ENCODE measurements at places on chromosomes 13 and 19. TPM values are rescaled to one million over a fixed set of nuclear protein-coding genes. Genes with fewer than 3 reads are reported as not detected.

CGB1 gene
- total RNA-seq, result not detected

DNA sequence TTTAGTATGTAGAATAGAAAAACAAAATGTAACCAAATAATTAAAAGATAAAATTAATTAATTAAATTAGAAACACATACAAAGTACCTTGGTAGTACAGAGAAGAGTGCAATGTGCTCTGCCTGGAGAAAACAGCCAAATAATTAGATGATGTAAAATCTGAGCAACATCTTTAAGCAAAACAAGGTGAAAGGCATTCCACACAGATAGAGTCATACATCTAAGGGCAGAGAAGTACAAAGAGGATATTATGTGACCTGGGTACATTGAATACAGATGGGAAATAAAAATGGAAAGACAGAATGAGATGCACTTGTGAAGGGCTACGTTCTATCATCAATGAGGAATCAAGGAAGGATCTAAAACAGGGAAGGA is 25.2 kb upstream of the FNDC3A start:
- DNase-seq, result no peak

DNA sequence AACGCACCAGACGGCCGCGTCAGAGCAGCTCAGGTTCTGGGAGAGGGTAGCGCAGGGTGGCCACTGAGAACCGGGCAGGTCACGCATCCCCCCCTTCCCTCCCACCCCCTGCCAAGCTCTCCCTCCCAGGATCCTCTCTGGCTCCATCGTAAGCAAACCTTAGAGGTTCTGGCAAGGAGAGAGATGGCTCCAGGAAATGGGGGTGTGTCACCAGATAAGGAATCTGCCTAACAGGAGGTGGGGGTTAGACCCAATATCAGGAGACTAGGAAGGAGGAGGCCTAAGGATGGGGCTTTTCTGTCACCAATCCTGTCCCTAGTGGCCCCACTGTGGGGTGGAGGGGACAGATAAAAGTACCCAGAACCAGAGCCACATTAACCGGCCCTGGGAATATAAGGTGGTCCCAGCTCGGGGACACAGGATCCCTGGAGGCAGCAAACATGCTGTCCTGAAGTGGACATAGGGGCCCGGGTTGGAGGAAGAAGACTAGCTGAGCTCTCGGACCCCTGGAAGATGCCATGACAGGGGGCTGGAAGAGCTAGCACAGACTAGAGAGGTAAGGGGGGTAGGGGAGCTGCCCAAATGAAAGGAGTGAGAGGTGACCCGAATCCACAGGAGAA is 1.9 kb downstream of the PPP1R12C start:
- no peak for DNase-seq

DNA sequence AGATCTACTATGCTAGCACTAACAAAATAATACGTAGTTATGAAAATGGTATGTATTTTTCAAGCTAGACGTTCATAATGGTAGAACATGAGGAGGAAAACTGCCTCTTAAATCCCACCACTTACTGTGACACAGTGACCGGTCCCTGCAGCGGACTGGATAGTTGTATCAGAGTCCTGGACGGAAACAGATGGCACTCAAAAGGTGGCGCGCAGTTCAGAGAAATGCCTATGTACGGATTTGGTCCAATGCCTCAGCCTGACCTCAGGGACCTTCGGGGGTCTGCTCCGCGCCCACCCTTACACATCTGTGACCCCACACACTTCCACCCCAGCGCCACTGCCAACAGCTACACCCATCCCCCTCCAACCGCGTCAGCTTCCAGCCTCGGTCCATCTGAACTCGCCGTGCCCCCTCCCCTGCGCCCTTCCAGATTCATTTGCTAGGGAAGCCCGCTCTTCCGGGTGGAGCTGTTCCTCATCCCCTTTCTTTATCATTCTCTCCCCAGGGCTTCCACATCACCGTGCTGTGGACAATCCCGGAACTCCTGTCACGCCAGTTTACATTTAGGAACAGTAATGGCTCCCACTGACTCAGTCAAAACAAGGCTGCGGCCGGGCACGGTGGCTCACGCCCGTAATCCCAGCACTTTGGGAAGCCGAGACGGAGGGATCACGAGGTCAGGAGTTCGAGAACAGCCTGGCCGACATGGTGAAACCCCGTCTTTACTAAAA is 792 bp upstream of the LENG8 start:
- DNase-seq, result no peak

DNA sequence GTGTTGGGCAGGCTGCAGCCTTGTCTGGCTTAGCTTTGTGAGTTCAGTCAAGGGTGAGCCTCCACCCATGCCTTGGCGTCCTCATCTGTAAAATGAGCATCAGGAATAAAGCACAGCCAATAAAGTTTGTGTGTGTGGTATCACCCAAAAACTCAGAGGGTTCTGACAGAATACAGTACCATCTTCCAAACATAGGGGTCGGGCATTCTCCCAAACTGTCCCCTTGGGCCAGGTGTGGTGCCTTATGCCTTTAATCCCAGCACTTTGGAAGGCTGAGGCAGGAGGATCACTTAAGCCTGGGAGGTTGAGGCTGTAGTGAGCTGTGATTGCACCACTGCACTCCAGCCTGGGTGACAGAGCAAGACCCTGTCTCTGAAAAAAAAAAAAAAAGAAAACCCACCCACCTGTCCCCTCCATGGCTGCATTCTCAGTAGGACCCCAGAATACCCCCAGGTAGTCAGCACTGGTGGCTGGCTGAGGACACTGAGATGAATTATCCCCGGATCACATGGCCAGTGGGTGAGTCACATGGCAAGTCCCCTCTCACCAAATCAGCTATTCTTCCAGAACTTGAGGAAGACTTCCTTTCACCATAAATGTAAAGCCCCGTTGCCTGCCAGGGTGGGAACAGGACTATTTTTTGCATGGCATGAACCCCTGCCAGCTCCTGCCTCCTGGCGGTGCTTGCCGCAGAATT is 18.6 kb downstream of the POP4 start:
- DNase-seq, result no peak

DNA sequence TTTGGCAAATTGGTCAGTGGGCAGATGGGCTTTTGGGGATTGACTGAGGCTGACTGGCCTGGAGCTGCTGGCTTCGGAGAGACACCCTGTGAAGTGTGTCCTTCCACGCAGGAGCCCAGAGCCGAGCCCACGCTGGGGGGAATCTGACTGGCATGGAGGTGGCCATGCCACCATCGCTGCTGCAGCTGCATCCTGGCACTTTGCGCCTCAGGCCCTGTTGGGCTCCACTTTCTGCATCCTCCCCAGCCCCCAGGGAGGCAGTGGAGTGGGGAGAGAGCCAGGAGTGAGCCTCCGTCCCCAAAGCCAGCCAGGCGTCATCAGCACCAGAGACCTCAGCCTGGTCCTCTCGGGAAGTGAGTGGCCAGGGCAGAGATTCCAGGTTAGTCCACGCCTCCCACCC is 17.0 kb upstream of the NCCRP1 start:
- DNase-seq, result no peak

GRCh38 chr13:96200810-96201209 is 110.9 kb downstream of the HS6ST3 start:
- DNase-seq, result no peak

DNA sequence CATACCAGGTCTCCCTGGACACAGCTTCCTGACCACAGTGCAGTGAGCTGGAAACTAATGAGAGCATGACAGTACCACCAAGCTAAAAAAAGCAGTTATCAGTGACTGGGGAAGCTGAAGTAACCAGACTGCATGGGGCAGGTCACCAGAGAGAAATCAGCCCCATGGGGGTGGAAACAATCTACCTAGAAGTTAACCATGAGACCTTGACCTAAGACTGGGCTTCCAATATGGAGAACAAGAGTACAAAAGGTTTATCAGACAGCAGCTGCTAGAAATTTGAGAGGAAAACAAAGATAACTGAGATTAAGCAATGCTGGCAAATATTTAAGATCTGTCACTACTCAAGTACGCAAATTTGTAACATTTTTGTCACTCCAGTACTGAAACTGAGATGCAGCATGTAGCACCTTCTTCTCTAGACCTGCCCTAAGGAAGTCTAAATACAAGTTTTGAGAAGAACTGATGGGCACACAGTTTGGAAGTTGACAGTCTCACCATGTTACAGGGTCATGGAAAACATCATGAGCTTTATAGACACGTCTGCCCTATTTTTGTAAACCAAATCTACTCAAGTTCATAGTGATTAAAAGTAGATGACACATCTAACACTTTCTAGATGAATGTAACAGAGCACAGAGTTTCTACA is 2641.8 kb upstream of the PCDH20 start:
- DNase-seq, result no peak
